ENCODE measurements at places on chromosomes 6 and 20.

DNA sequence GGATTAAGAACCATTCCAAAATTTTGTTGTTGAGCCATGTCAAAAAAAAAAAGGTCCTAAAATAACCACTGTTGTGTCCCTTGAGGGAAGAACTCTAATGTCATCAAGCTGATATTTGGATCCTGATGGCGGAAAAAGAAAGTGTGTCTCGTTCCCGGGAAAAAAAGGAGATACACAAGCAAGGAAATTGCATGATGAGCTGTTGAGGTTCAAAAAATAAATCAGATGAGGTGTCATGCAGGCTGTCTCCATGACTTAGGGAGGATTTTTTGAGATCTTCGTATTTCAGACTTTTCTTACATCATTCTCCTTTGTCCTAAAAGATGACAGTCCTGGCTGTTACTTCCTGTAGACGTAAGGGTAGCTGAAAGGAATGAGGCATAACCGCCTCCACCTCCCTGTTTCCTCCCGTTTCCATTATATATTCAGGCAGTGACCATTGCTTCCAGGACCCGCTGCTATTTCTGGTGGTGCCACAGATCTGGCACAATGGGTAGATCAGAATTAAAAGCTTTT is 117.3 kb upstream of the TNFAIP3 start:
- no peak for DNase-seq

- DNase-seq: no peak
Observed at GRCh38 chr6:149445095-149445466, 39.7 kb downstream of the ZC3H12D start.

- no peak for DNase-seq
Observed at GRCh38 chr6:2959909-2960719, 11.3 kb downstream of the SERPINB6 start.

- no peak for DNase-seq
Observed at GRCh38 chr6:90403489-90404381, 107.1 kb upstream of the BACH2 start.

DNA sequence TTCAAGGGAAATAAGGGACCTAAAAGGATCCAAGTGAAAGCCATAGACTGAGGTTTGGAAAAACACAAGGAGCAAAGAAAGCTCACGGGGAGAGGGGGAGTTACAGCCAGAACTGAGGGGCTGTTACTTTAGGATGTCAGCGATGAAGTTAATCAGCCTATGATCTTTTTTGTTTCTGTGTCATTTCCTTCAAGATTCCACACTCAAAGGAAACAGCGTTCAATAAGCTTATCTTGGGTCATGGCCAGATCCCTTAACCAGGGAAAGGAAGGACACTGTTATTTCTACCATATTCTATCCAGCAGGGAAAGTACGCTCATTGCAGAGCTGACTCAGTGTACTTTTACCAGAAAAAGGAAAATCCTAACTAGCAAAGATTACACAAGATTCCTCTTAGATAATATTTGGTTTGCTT is 132.8 kb downstream of the PFDN4 start:
- DNase-seq: no peak

DNA sequence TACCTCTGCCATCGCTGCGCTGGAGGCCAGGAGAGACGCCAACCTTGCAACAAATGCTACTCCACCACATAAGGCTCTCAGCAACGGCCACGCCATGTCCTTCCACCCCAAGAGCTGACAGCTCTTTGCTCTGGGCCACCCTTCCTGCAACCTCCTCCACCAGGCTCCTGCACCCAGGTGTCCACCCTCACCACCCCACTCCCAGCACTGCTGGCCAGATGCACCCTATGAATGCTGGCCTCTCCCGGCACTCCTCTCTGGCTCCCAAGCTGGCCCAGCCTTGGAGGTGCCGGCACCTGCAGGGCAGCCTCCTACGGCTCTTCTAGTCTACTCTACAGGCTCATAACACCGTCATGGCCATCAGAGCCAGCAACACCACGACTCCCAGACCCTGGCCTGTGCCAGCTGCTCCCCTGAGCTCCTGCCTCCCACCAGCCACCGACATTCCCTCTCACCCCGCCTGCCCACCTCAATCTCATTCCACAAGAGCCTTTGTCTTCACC is 11.2 kb downstream of the TAF4 start:
- DNase-seq: no peak

- no peak for DNase-seq
Observed at GRCh38 chr6:150527100-150527499, 72.6 kb upstream of the PLEKHG1 start.

Data from natural killer cell (primary cell).